Fibroblast of skin of left biceps (primary cell): ENCODE measurements at places on chromosomes 4 and X.

GRCh38 chr4:2817137-2817536, 24.3 kb downstream of the SH3BP2 start:
- DNase-seq = no peak

DNA sequence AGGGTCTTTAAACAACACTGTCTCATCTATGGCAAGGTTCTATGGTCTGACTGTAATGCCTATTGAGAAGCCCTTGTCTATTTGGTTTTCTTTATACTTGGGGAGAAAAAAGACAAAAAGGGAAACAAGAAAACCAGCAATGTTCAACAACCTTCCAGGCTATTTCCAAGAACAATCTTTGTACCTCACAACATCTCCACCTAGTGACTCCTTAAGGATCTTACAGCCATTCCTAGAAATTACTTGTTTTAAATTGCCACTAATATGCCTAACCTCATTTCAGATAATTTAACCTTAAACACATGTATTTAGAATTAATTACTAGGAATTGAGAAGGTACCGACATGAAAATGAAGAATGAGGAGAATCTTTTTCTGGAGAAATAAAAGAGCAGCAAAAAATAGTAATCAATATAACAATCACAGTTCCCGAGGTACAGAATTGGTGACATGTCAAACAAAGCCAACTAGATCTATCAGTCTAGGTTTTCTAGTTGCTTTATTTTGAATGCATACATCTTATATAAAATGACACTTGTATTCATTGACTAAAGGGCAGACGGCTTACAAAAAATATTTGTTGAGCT, 1.6 kb upstream of the RBM46 start:
- DNase-seq = no peak

- DNase-seq = no peak
Measured at GRCh38 chr4:62474802-62475201, 1274.7 kb downstream of the ADGRL3 start.

GRCh38 chrX:80316526-80316925, 103.7 kb upstream of the TENT5D start:
- no peak for DNase-seq

- DNase-seq = peak; percentile 68
Measured at GRCh38 chr4:109046471-109047201, 255.8 kb downstream of the COL25A1 start.

- no peak for DNase-seq
Measured at GRCh38 chrX:95884186-95884585, 800.5 kb upstream of the DIAPH2 start.

- no peak for DNase-seq
Measured at GRCh38 chr4:25100021-25100555, 60.2 kb downstream of the SEPSECS start.

DNA sequence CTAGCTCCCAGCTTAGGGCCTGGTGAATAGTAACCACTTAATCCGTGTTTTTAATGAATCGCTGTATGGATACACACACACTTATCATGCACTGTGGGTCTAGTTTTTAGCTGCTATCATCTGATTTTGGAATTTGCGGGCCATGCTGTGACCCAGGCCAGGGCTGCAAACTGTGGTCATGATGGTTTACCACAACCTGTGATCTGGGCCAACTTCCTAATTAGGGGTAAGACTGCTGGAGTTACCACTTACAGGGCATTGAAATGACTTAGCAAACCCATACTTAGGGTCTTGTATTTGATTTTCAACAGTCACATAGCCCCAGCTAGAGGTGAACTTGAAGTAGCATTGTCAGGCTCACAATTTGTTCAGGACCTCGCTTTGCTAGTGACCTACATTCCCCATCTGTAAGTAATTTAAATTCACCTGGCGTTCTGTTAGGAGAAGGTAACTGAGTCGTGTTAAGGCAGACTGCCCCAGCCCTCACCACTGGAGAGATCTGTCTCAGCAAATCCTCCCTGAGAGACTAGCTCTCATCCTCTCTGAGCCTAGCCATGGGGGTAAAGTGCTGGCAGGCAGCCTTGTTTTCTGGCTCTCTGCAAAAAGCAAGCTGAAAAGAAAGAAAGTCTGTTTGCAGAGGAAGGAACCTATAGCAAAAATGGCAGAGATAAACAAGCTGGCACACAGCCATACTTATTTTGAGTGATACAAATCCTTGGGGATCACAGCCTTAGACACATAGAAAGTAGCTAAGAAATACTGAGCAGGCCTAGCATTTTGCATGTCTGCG, 33.8 kb upstream of the EGFL6 start:
- no peak for DNase-seq

- no peak for DNase-seq
Measured at GRCh38 chrX:114619874-114620273, 36.0 kb downstream of the HTR2C start.

- no peak for DNase-seq
Measured at GRCh38 chrX:39823424-39823823, 274.3 kb downstream of the BCOR start.

- DNase-seq = no peak
Measured at GRCh38 chrX:8939322-8939721, 94.6 kb downstream of the FAM9B start.

DNA sequence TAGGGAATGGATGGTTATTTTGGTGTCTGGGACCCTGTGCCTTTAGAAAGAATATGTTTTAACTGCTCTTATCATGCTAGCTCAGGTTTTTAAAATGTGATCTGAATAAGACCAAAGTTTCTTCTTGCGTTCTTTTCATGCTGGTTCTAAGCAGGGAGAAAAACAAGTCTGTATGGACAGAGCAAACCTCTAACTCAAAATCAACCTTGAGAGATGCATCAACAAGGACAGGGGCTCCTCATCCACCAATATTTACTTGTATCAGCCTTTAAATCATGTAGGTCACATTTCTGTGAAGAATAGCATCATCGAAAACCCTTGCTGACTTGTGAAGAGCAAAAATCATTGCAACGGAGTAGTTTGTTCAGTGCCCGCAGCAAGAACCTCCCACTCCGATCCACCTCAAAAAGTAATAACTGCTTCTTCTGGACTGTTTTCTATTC, 1.2 kb downstream of the ATP10D start:
- no peak for DNase-seq

- no peak for DNase-seq
Measured at GRCh38 chr4:11338956-11339782, 89.5 kb downstream of the HS3ST1 start.

DNA sequence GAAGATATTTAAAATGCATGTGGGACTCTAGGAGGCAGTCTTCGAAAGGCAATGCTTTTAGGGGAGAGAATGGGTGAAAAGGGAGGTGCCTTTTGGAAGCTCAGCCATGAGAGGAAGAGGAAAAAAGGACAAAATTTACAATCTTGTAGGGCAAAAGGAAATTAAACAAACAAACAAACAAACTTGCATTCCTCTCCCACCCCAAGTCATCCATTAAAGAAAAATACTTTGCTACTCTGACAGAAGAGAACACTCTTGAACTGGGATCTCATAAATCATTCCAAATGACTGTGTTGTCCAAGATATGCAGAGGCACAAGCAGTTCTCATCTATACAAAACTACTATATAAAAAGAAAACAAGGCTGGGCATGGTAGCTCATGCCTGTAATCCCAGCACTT, 46.7 kb downstream of the HELQ start:
- no peak for DNase-seq

GRCh38 chrX:47683184-47683828, 24.3 kb upstream of the UXT start:
- DNase-seq = no peak

DNA sequence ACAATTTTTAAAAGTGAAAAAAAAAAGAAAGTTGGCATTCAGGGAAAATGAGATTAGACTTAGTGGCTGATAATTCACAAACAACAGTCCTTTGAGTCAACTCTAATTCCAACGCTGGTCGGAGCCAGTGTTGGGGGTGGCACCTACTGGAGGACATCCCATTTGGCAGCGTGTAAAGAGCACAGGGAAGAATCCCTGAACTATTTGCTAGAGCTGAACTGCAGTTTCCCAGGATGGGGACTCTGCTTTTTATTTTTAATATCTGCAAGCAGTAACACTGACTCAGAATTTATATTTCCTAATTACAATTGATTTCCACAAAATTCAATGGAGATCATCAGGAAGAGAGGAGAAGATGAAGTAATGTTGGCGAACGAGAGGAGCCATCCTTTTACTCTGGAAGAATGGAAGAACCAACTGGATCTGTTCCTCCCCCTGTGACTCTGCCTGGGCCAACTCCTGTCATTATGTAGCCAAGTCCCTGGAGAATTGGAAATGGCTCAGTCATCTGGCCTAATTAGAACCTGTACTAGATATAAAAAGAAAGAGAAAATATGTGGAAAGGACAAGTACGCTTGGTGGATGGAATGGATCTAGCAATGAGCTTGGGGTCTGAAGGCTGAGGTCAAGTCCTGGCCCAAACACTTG, 76.7 kb downstream of the IRF2 start:
- DNase-seq = no peak

- DNase-seq = no peak
Measured at GRCh38 chrX:3815896-3816664, 102.6 kb upstream of the PRKX start.

DNA sequence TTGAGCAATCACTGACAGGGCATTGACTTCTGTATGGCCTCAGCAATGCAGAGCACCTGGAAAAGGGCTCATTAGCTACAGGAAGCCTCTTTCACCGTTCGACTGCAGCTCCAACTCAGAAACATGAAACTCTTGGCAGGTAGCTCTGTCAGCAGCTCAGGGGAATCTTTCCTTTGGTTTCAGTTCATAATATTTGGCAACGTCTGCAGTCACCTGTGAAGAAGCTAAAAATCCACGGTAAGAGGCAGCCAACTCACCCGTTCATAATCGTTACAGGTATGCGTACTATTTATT, 354.9 kb downstream of the CAMK2D start:
- DNase-seq = no peak

GRCh38 chr4:5098176-5098575, 46.9 kb downstream of the STK32B start:
- no peak for DNase-seq

GRCh38 chr4:7658341-7659204, 223.8 kb upstream of the PSAPL1 start:
- DNase-seq = no peak

GRCh38 chr4:10157478-10158332, 41.1 kb upstream of the WDR1 start:
- peak; percentile 29 for DNase-seq
